ENCODE measurements at places on chromosomes 3 and 15.

DNA sequence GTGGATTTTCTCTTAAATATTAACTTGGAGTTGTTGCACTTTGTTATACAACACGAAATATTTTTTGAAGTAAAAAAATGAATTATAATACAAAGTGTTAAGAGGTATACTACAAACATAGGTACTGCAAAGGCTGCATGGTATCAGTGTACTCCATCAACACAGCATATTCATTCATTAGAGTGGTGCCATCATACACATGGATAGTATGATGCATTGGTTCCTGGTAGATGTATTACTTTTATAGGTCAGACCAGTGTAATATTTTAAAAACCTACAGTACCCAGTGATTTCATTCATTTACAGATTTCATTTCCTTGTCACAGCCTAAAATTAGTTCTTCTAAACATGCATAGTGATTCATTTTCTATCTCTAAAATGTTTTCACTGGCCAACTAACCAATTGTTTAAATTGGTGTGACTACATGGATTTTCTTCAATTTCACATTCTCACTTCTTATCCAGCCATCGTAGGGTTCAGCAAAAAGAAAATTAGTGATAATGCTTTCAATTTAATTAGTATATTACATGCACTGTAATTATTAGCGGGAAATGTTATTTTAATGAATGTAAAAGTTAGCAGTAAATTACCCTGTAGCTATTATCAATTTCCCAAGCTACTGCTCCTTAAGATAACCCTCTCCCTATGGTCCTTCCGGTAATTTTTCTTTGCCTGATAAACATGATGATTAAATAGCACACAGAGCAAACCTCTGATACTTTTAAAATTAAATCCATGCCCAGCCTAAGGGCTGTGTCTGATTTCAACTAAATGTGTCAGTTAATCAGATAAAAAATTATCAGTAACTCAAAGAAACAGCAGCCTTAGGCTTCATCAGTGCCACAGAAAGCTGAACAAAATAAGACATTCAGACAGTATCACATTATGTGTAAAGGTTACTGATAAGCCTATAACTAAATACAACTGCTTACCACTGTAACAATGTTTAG, 68.4 kb downstream of the DPH6 start:
- DNase-seq: no peak

DNA sequence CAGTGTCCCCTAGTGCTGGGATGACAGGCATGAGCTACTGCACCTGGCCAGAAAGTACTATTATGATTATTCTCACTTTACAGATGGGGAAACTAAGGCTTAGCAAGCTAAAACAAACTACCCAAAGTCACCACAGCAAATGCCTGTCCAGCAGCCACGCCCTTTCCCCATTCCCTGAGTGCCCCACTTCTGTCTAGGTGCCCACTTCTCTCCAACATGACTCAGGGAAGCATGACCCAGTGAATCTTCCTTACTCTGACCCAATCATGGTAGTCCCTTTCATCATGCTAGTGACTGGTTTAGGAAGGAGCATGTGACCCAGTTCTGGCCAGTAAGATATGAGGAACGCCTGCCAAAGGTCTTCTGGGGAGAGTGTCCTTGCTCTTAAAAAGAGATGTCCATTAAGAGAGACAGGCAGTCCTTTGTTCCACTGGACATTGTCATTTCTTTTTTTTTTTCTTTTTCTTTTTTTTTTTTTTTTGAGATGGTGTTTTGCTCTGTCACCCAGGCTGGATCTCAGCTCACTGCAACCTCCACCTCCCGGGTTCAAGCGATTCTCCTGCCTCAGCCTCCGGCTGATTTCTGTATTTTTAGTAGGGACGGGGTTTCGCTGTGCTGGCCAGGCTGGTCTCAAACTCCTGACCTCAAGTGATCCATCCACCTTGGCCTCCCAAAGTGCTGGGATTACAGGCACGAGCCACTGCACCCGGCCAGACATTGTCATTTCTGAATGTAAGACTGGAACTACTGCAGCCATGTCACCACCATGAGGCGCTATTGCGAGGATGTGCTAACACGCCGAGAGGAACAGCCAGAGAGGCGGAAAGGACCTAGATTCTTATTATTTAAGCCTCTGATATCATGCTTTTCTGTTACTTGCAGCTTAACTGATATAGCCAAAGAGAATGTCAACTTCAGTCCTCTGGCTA, 19.8 kb downstream of the MEGF11 start:
- DNase-seq: no peak

DNA sequence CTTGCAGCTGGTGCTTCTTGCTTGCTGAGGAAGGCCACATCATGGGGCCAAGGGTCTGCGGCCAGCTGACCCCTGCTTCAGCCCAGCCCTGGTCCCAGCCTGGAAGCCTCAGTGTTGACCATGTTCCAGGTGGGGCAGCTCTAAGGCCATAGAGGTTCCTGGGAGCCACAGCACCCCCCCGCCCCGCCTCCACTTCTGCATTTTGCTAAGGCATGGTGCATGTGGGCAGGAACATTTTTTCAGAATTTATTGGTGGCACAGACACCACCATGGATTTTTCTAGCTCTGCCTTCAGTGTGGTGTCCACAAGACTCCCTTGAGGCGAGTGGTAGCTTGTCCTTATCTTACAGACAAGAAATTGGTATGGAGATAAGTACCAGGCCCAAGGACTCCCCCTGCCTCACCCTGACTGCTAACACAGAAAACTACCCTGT, 1.9 kb upstream of the CHST14 start:
- DNase-seq: no peak

DNA sequence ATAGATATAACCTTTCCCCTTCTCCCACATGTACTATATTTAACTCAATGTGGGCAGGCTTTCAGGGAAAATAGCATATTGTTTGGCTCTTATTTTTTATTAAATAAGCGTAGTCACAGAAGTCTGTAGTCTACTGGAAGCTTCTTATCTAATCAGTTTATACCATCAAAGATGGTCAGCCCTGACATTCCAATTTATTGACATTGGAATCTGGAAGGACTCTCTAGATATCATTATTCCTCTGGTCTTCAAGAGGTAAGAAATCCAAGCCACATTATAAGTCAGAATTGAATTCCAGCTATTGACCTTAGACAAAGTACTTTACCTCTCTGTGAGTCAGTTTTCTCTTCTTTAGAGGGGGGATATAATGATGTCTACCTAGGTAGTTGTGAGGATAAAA, 38.5 kb upstream of the SCAANT1 start:
- no peak for DNase-seq

GRCh38 chr3:77436908-77437307, 397.0 kb downstream of the ROBO2 start:
- DNase-seq: no peak

GRCh38 chr3:193546129-193546528, 8.6 kb downstream of the ATP13A4 start:
- no peak for DNase-seq

DNA sequence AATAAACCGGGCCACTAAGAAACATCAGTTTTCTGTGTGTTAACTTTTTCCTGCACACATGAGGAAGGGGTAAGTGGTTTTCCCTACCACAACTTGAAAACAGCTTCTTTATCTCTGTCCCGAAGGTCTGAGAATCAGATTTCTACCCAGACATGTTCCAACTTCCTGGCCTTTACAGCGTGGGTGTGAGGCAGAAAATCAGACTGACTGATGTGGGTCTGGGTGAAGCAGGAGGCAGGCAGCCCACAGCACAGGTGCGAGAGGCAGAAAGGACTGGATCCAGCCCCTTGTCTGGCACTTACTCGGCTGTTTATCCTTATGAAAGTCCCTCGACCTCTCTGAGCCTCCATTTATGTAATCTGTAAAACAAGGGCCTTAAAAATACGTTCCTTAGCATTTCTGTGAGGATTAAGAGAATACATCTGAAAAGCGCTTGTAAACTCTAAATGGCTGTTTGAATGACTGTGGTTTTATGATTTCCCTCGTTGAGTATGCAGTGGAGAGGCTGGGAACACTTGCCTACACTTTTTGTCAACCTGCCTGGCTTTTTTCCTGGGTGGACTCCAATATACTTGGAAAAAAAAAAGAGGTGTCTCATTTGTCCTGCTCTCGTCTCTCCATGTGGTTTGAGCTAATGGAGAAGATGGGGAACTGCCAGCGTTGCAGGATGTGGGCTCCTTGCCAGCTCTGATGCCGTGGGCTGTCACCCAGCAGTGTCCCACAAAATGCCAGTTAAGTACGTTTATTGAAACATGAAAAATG, 3.1 kb downstream of the AGBL1 start:
- DNase-seq: no peak

GRCh38 chr3:11558002-11558401, 85.7 kb downstream of the VGLL4 start:
- DNase-seq: no peak

DNA sequence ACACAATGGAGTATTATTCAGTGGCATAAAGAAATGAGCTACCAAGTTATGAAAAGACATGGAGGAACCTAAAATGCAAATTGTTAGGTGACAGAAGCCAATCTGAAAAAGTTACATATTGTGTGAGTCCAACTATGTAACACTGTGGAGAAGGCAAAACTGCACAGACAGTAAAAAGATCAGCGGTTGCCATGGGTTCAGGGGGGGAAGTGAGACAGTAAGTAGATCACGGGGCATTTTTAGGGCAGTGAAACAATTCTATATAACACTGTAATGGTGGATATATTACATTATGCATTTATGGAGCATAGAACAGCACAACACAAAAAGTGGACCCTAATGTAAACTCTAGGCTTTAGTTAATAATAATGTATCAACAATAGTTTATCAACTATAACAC, 17.6 kb downstream of the CBLB start:
- no peak for DNase-seq

GRCh38 chr15:25787855-25788520, 75.1 kb downstream of the ATP10A start:
- no peak for DNase-seq

DNA sequence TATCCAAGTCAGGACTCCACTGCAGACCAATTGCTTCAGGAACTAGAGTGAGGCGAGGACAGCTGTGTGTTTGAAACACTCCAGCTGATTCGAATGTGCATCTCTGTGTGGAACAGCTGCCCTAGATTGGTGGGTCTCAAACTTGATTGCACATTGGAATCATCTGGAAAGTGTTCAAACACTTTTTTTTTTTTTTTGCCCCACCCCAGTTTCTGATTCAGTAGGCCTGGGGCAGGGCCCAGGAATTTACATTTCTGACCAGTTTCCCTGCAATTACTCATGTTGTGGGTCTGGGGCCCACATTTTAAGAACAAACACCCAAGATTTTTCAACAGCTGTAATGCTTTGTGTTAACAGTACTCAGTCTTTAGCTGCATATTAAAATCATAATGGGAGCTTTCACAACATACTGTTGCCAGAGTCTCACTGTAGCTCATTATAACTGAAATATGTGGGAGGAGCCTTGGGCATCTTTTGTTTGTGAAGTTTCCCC, 156.6 kb downstream of the NR1D2 start:
- no peak for DNase-seq

DNA sequence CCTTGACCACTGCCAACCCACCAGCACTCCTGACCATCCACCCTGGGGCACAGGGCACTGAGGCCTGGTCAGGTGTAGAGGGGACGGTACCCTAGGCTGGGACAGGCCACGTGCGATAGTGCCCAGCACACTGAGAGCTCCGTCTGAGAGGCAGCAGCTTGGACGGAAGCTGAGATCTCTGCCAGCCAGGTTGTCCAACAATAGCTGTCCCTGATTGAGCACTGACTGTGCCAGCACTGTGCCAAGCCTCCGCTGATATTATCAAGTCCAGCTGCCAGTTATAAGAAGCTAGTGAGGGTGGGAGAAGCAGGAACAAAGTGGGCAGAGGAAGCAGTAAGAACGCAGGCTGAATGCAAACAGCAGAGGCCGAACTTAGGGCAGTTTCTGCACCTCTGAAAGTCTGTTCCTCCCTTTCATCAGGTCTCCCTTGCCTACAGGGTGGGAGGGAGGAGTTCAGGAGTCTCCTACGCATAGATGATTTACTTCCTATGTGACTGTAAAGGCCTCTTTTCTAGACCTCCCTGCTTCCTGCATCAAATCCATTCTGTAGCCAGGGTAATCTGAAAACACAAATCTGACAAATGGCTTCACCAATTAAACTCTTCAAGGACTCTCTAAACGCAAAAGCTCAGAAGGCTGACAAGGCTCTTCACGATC, 29.7 kb downstream of the MRPS11 start:
- DNase-seq: no peak

GRCh38 chr15:35321926-35322325, 224.0 kb downstream of the DPH6 start:
- DNase-seq: no peak

GRCh38 chr3:43159131-43159875, 53.4 kb upstream of the POMGNT2 start:
- DNase-seq: no peak

GRCh38 chr3:126474498-126475412, 936 bp downstream of the ZXDC start:
- DNase-seq: no peak

GRCh38 chr15:62909257-62909656, 133.3 kb upstream of the TPM1 start:
- DNase-seq: no peak

DNA sequence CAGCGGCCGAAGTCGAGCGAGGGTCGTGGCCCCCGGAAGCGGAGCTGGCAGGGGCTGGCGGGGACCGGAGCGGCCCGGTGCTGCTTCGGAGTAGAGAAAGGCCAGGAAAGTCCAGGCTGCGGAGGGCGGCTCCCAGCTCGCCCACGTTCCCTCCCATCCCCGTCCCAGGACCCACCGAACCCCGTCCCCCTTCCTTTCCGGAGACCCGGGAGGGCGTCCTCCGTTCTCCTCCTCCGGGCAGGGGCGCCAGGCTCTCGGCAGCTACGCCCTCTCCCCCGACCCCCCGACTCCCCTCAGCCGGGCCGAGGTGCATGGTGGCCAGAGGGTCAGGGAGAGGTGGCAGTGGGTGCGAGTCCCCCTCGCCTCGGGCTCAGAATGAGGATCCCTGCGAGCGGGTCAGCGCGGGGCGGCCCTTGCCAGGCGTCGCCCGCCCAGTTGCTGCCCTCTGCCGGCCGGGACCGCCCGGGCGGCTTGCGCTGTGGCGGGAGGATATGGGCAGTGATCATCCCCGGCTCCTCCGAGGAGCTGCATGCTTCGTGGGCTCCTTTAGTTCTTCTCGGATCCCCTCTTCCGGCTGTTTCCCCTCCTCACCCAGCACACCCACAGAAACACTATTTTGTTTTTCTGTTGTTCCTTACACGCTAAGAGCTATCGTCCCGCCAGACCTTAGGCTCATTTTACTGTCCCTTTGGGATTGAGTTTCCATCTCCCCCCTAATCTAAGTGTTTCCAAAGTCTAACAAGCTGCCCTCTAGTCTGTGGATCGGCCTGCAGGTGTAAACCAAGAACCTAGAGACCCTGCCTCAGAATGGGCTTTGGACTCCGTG, 744 bp upstream of the ALDH1A2 start:
- no peak for DNase-seq

DNA sequence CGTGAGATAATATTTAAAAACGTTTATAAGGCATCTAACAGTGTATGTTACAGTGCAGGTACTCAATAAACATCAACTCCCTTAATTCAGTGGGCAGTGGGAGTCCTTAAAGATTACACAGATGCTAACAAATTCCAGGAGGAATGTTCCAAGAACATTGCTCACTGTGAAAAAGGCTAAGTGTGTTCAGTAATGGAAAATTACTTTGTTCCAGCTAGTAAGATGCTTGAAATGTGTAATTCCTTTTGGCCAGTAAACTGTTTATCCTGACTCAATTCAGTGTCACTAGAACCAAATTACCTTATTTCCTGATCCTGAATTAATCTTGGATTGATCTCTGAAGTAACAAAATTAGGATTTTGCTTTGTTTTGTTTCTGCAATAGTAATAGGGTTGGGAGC, 54.2 kb upstream of the SEMA6D start:
- no peak for DNase-seq
